ENCODE measurements at places on chromosomes 6 and 20.
A peak's percentile ranks its signal among the peaks of the same experiment; 100 is the strongest.

DNA sequence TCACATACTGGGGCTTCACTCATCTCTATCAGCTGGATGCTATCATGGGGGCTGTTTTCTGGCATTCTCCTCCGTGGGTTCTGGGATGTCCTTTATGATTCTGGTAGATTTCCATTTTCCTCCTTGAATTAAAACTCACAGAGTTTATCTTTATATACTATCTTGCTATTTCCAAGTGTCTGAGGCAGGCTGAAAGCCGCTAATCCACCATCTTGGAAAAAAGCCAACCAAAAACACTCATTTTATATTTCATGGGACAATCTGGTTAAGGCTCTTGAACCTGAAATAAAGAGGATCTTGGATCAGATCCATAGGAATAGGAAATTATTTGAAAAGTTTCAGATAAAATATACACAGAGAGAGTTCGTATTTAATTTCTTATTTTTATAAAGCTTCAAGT, 86.0 kb downstream of the AFG1L start:
- no peak for DNase-seq

DNA sequence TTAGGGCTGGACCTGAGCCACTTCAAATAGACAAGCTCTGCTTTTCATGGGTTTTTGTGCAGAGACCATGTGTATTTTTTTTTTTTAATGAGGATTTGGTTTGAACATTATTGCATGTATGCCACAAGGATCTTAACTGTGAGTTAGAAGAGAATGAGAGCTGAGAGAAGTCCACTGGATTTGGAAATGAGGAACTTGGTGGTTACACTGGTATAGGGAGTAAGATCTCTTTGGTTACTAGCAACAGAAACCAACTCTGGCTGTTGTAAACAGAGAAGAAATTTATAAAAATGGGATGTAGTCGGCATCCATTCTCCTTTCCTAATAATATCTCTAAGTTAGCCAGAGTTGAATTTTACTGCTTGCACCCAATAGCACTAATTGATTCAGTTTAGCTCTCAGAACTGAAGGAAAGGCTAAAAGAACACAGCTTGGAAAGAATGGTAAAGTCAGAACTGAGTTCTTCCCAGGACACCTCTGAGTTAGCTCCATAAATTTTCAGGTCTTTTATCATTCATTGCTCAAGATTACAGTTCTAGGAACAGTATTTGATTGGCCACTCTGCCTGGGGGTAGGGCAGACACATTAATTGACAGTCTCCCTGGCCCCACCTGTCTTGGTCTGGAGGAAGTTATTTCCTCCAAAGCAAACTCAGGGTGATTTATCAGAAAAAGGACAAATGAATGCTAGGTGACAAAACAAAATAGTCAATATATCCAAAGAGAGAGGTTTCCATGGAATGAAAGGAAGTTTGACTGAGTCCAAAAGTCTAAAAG, 3.9 kb upstream of the WFDC2 start:
- no peak for DNase-seq

- no peak for DNase-seq
Observed at GRCh38 chr6:163438940-163439335, 24.4 kb downstream of the QKI start.

- DNase-seq, result no peak
Observed at GRCh38 chr6:136037876-136038460, 186.5 kb downstream of the PDE7B start.

DNA sequence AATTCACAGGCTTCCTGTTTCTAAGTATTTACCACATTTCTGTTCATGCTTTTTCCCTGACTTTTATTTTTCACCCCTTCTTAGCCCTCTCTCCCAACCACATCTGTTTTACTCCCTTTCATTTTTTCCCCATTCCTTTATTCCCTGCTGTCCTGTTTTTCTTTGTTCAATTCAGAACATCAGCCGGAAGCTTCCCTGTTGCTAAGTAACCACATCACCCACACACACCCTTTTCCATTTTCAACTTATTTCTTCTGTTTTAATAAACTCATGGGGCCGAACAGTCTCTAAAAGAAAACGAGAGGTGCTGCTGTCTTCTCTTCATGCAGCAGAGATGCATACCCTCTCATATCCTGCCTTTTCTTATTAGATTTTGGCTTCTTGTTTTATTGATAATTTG, 53.5 kb upstream of the CEP85L start:
- no peak for DNase-seq

DNA sequence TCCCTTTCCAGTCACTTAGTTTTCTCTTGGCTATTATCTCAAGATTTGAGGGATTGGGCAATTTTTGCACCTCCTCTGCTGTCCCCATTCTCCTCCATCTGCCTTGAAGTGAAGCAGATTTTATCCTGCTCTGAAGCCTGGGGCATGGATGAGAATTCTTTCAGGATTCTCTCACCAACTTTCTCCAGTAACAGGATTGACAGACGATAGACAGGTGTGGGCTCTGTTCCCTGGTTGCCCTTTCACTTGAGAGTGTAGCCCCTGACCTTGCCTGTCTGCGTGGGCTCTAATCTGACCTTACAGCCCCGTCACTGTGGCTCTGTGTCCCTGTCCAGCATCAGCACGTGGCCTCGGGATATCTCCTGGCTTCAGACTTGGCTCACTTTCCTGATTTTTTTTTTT, 27.1 kb downstream of the CDYL start:
- no peak for DNase-seq

DNA sequence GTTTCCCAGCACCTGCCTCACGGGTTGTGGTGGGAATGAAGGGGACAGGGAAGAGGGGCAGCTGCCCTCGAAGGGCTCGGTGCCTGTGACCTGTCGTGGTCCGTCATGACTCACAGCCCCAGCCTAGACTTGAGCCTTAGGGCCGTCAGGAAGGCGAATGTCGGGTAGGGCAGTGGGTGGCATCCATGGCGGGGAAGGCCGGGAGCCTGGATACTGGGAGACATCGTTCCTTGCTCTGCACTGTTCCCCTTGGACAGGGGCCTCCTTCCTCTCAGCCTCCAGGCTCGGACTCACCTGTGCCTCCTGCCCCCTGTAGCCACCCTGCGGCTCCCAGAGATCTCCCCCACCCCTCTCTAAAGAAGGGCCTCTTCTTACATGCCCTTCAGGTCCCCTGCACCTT, 52.2 kb upstream of the APCDD1L start:
- no peak for DNase-seq

- no peak for DNase-seq
Observed at GRCh38 chr20:46458866-46459750, 52.7 kb upstream of the ELMO2 start.

DNA sequence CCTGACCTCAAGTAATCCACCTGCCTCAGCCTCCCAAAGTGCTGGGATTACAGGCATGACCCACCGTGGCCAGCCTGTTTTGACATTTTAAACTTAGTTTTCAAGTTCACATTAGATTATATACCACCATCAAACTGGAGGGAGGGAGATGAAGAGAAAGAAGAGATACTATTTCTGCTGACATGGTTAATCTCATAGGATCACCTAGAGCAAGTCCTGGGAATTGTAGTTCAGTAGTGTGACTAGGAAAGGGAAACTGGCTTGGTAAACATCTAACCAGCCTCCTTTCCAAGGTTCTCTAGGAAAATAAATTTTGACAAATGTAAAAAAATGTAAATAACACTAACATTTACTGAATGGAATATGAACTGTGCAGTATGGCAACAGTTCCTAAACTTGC, 120.5 kb upstream of the ASCC3 start:
- DNase-seq, result no peak

DNA sequence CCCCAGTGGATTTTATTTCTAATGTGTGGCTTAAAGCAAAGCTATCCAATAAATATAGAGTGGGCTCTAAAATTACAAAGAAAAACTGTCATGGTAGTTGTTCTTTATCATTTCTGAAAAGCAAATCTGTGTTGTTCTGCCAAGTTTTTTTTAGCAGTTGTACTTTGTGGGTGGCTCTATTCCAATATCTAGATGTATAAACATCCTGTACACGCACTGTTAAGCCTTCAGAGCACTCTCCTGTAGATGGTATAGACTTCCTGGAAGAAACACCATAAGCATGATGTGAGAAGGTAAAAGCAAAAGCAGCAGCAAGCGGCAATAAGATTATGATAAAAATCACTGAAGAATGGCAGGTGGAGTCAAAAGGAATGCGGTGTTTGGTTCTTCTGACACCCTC, 21.5 kb upstream of the TMEM30A start:
- DNase-seq, result no peak

- no peak for DNase-seq
Observed at GRCh38 chr20:51098284-51098810, 75.4 kb upstream of the KCNG1 start.

- DNase-seq, result no peak
Observed at GRCh38 chr6:18485660-18486435, 98.7 kb downstream of the RNF144B start.

GRCh38 chr6:2861060-2861821, 19.6 kb upstream of the SERPINB1 start:
- DNase-seq, result no peak

DNA sequence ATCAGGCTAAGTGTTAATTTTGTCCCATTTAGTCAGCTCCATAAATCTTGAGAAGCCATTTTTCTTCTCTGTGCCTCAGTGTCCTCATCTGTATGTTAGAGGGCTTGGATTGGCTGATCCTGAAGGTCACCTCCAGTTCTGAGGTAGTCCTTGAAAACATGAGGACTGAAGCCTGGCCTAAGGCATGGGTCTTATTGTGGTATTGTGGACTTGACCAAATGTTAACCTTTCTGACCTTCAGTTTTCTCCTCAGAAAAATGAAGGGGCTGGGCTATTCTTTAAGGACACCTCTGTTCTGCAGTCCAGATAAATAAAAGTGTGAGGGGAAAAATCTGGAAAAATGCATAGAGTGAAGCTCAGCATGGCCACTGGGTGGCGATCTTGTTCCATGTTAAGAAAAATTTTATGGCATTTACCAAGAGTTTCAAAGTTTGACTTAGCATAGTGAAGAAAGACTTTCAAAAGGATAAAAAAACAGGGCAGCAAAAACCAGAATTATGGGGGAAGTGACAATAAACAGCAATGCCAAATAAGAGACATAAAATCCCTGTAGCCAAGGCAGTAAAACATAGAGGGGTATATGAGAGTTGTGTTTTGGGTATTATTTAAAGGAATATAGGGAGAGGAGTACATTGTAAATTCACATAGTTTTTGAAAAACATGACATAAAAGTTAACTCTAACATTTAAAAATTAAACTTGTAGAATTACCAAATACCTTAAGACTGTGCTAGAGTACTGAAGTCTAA, 13.2 kb upstream of the TFB1M start:
- peak; percentile 50 for DNase-seq

DNA sequence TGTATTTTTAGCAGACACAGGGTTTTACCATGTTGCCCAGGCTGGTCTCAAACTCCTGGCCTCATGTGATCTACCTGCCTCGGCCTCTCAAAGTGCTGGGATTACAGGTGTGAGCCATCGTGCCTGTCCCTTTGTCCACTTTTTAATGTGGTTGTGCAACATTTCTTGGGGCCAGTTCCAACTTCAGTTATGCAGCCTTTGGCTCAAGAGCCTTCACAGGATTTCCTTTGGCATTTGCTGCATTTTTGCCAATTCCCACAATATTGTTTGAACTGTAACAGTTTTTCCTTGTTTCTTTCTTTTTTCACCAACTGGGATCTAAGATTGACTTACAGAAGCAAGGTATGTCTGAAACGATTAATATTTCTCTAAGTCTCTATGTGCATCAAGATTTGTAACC, 63.6 kb downstream of the EDN1 start:
- no peak for DNase-seq

DNA sequence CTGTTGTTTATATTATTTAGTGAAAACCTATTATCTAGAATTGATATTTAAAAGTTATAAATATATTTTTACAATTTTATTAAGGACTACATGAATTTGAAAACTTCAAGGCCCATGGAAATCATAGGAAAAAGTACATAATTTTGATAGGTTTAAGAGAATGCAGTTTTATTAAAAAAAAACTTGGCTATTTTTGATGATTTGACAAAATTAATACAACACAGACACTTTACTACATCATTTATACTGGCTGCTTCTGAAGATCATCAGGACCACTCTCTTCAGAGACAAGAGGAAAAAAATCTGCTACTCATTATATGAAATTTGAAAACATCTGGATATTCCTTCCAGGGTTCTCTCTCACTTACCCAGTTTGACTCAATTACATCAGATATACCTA, 637.7 kb downstream of the BCKDHB start:
- no peak for DNase-seq

GRCh38 chr6:66032626-66033025, 325.6 kb upstream of the EYS start:
- no peak for DNase-seq

GRCh38 chr6:72654071-72654621, 32.3 kb downstream of the KCNQ5 start:
- DNase-seq, result no peak

GRCh38 chr20:53104884-53105283, 132.7 kb downstream of the TSHZ2 start:
- no peak for DNase-seq

DNA sequence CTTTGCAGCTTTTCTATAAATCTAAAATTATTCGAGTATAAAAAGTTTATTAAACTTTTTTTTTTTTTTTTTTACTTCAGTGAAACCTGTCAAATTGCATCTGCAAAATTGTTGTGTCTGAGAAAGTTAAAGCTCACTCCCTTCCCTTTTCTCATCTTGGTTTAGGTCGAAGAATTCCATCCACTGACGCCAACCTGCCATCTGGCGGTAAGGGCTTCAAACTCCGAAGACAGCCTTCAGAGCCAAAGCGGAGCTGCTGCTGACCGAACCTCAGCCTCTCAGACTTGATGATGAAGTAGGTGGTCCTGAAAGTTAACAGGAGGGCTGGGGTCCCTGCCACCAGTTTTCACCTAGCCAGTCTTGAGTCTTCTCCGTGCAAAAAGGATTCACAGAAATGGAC, 29.6 kb upstream of the VAPB start:
- no peak for DNase-seq

DNA sequence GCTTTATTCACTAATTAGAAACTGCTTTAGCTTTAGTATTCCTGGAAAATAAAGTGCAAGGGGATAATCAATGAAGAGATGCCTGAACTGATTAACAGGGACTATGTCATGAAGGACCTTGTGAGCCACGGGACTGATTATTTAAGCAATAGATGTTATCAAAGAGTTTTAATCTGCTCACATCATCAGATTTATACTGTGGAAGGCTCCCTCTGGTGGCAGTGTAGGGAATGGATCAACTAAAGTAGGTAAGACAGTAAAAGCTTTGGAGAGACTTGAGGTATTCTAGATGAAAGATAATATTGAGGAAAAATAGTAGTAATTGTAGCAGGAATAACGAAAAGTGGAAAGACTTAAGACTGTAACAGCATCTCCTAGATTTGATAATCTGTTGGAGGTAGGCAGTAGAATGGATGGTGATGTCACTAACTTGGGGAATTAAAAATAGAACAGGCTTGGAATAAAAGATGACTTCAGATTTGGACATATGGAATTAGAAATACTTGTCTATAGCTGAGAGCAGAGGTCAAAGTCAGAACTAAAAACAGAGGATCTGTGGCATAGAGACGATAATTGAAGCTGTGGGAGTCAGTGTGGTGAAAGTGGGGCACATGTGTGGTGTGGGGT, 80.3 kb upstream of the HTR1E start:
- DNase-seq, result no peak

- peak; percentile 50 for DNase-seq
Observed at GRCh38 chr6:37210313-37210968, 40.5 kb downstream of the PIM1 start.

Data from stimulated activated CD8-positive, alpha-beta memory T cell treated with anti-CD3 and anti-CD28 coated beads, Interleukin-4, amount 100 ng/mL, for 4 hours (primary cell).